ENCODE measurements at places on chromosomes 16 and 17.
A peak's percentile ranks its signal among the peaks of the same experiment; 100 is the strongest.

- DNase-seq, result no peak
Measured at GRCh38 chr16:57594531-57595031, 33.8 kb upstream of the ADGRG1 start.

- DNase-seq, result peak; percentile 83
Measured at GRCh38 chr16:53080345-53081031, 25.7 kb downstream of the CHD9 start.

DNA sequence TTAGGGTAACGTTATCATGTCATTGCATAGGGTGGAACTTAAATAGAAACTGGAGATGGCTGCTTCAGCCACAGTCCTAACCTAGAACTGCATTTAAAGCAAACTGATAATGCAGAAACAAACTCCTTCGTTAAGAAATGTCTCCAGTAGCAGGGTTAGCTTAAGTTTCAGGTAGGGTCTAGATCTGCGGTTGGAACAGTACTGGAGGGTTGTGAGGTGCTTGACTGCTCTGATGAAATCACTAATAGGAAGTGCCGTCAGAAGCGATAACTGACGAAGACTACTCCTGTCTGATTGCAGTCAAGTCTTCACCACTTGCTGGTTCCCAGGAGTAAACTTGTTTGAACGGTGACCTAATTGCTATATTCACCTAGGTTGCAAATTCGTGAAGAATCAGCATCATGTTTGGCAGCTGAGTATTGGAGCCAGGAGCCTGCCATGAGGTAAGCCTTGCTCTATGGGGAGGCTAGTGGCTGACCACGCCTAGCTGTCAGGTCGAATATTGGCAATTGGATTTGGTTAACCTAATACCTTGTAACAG lies 24.5 kb downstream of the TRPV2 start:
- no peak for DNase-seq

DNA sequence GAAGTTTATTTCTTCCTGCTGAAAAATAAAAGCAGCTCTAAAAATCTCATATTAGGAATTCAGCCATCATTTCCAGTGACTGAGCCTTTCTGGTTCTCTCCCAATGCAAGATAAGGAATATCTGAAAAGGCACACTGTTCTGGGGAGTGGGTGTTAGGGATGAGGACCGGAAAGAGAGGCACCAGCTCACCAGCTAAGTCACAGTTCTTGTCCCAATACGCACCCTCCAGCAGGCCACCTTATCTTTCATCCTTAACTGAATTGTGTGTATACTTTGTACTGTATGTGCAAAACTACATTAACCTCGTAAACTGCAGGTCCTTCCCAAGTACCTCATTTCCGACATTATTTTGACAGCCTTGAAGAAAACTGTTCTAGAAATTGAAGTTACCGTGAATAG lies 11.0 kb downstream of the AMFR start:
- DNase-seq, result no peak

DNA sequence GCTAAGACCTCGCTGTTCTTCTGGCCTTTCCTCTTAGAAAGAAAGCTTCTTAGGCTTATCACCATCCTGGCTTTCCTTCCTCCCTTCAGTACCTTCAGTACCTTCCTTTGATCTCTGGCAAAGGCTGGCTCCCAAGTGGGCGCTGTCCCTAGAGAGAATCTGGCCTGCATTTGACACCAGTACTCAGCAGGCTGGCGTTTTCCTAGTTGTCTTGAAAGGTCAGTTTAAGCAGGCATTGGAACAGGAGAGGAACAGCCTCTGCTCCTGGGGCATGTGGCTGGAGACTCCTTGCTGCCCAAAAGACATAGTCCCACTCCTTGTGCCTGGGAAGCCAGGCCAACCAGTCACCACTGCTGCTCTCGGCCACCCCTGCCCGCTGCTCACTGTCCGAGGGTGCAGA lies 34.1 kb downstream of the TMEM238L start:
- no peak for DNase-seq

GRCh38 chr16:27520982-27521673 lies 28.6 kb downstream of the GTF3C1 start:
- peak; percentile 26 for DNase-seq

- DNase-seq, result peak; percentile 24
Measured at GRCh38 chr16:12976936-12977335, 75.5 kb downstream of the SHISA9 start.

GRCh38 chr16:54944002-54944401 lies 13.3 kb downstream of the IRX5 start:
- no peak for DNase-seq

- peak; percentile 30 for DNase-seq
Measured at GRCh38 chr16:76268824-76269223, 8.4 kb upstream of the CNTNAP4 start.

- no peak for DNase-seq
Measured at GRCh38 chr16:83602761-83603722, 204.7 kb upstream of the HSBP1 start.

- DNase-seq, result no peak
Measured at GRCh38 chr17:66405836-66406677, 103.6 kb downstream of the PRKCA start.

DNA sequence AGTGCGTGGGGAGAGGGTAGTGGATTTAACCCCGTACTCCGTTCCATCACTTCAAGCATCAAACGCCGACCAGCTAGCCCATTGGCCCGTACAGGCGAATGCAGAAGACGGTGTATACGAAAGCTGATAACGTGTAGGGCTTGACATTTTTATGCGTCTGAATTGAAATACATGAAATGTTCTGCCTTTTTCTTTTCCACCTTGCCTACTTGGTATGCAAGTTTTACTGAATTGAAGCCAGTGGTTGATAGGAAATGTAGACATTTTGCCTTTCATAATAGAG lies 834 bp upstream of the STAT3 start:
- no peak for DNase-seq

GRCh38 chr16:11880007-11880406 lies 28.7 kb upstream of the RSL1D1 start:
- DNase-seq, result no peak

DNA sequence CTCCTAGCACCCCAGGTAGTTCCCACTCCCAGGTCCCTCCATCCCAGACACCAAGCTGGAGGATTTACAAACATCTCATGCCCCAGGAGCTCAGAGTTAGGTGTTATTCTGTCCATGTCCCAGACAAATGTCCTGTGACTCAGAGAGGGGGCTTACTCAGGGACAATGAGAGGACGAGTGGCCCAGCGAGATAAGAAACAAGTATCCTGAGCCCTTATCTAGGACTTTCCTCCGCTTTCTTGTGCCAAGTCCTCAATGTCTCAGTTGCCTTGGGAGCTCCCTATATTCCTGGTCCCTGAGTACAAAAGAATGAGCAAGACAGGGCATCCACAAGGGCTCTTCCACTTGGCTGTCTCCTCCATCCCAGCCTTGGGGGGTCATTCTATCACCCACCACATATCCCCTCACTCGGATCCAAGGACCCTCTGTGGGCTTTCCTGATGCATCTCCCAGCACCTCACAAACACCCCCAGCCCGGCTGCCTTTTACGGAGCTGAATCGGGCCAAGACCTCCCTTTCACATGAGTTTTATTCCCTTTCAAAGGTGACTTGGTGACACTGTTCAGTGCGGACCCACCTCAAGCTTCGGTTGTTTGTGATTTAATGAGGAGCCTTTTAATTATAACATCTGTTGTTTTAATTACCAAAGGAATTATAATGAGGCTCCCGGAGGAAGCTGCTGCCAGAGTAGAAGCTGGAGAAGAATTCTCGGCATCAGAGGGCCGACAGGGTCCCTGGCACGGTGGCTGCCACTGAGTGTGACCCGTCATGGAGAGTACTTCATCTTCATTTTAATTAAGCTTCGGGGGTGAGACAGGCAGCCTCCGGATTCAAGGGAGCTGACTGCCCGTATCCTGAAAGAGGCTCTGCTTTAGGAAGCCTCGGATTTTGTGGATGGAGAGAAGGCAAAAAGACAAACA lies 121.5 kb downstream of the WSCD1 start:
- DNase-seq, result no peak

GRCh38 chr17:82200743-82201497 lies 11.7 kb downstream of the CCDC57 start:
- DNase-seq, result no peak

GRCh38 chr16:27769561-27770255 lies 219.8 kb downstream of the KATNIP start:
- peak; percentile 97 for DNase-seq

DNA sequence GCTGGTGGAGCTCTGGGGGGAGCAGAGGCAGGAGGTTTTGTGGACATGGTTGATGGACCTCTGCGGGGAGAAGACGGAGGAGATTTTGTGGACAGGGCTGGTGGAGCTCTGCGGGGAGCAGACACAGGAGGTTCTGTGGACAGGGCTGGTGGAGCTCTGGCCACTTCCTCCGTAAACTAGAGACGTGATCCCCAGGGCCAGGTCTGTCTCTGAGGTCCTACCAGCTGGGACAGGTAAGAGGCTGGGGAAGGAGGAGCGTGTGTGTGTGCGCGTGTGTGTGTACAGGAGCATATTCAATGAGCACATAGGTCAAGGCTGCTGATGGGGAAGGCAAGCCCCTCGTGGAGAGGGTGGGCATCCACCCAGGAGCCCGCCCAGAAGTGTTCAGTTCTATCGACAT lies 20.6 kb downstream of the RPH3AL start:
- no peak for DNase-seq

GRCh38 chr16:819336-820043 lies 19.0 kb upstream of the GNG13 start:
- DNase-seq, result no peak

DNA sequence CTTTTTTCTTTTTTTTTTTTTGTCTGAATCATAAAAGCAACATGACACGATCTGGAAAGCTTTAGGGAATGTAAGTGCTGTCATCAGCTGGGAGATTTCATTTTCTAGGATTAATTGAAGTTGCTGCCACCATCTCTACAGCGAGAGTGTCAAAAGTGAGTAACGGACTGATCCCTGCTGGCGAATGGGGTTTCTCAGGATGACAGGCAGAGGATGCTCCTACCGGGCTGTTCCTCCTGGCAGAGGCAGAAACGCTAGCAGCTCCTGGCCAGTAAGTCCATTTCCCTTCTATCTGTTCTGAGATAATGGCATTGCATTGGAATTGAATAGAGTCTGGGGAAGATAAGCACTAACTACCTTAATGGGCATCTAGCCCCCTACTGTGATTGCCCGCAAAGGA lies 80.5 kb upstream of the KIFC3 start:
- peak; percentile 47 for DNase-seq

DNA sequence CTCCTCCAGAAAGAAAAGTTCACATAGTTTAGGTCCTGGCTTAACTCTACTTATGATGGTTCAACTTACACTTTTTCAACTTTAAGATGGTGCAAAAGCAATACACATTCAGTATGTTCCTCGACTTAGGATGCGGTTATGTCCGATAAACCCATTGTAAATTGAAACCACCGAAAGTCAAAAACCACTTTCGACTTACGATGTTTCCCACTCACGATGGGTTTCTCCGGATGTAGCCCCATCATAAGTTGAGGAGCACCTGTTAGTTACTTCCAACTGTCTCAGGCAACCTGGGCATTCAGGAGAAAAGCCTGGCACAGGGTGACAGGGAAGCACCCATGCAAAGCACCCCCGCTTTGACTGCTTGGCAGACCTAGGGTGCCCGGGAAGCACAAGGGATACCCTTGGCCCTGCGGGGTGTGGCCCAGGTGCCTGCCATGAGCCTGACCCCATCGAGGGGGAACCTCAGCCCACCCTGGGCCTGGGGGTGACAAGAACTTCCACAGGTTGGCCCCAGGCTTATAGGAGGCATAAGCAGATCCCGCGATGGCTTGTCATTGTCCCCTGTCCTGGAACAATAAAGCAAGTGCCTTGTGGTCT lies 14.0 kb downstream of the UNC119 start:
- no peak for DNase-seq

- DNase-seq, result peak; percentile 26
Measured at GRCh38 chr16:74936902-74937560, 47.9 kb downstream of the WDR59 start.

- DNase-seq, result no peak
Measured at GRCh38 chr17:69325518-69326376, 1.2 kb downstream of the ABCA5 start.

DNA sequence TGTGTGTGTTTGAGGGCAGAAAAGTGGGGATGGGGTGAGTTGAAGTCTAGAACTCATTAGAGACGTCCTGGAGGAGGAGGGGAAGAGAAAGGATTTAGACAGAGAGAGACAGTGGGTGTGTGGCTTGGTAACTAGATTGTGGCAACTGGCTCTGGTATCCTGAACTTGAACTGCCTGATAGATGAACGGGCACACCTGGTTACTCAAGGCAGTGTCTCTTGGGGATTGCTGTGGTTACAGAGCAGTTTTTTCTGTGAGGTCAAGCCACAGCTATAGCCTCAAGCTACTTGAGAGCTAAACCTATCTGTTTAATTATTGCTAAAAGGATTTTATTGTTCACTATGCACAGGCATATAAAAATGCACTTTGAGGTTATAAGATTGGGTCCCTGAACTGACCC lies 29.8 kb upstream of the MYH2 start:
- DNase-seq, result no peak

DNA sequence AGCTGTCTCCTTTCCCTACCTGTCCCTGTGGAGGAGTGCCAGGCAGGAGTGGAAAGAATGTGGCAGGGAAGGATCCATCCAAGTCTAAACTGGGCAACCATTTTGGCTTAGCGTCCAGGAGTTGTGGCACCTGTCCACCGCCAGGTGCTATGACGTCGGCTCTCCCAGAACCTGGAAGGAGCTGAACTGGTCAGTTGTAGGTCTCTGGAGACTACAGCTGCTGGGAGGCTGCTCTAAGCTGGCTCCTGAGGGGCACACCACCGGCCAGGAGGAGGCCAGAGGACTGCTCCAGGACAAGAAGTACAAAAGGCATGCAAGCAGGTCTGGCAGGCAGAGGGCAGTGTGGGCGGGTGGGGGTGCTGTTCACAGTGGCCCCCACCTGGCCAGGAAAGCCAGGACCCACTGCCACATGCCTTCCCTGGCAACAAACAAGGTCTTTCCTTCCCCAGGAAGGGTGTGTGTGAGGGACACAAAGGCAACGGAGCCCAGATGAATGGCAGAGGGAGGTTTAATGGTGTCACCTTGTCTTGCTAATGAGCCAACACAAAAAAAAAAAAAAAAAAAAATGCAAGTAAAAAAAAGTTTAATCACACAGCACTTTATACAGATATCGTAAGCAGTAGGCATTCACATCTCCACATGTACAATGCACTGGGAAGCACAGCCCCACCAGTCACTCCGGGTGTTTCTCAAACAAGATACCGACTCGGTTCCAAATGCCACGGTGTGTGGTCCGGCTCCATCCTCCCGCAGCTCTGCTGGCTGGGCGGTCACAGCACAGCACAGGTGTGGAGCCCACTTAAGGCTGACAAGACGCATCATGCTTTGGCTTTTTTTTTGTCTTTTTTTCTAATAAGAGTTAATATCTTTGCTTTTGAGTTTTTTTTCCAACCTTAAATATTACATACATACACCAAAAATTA lies 4.8 kb downstream of the SPHK1 start:
- DNase-seq, result no peak

All from astrocyte of the hippocampus (primary cell).